Mesothelial cell of epicardium (in vitro differentiated cells): ENCODE measurements at places on chromosomes 11 and 22. TPM values are rescaled to one million over a fixed set of nuclear protein-coding genes. Genes with fewer than 3 reads are reported as not detected.

Gene ZFP91
- 39.6 to 41.0 TPM (median 39.7 TPM) in 3 replicates for total RNA-seq

Gene PRG3
- total RNA-seq, result not detected in 3 replicates

Gene SYVN1
- total RNA-seq, result 45.4 to 52.6 TPM (median 47.8 TPM) in 3 replicates

Gene CCDC34
- 11.1 to 13.9 TPM (median 13.5 TPM) in 3 replicates for total RNA-seq

Gene PDE2A
- 0.63 to 1.4 TPM (median 1.1 TPM) in 3 replicates for total RNA-seq

Gene TRIM49C
- total RNA-seq, result not detected in 3 replicates

Gene BRSK2
- 4.6 to 6.8 TPM (median 4.9 TPM) in 3 replicates for total RNA-seq

Gene IGF2
- total RNA-seq, result 3,009 to 3,275 TPM (median 3,171 TPM) in 3 replicates

Gene SLC25A18
- 0.35 to 0.60 TPM (median 0.54 TPM) in 3 replicates for total RNA-seq

Gene OR8G5
- not detected in 3 replicates for total RNA-seq

Gene OR4D5
- not detected in 3 replicates for total RNA-seq

Gene FGF19
- total RNA-seq, result not detected in 3 replicates

Gene MGAT3
- 43.6 to 45.3 TPM (median 45.0 TPM) in 3 replicates for total RNA-seq

Gene PATZ1
- total RNA-seq, result 70.9 to 73.6 TPM (median 71.7 TPM) in 3 replicates
